ENCODE measurements at places on chromosomes 13 and 19.

DNA sequence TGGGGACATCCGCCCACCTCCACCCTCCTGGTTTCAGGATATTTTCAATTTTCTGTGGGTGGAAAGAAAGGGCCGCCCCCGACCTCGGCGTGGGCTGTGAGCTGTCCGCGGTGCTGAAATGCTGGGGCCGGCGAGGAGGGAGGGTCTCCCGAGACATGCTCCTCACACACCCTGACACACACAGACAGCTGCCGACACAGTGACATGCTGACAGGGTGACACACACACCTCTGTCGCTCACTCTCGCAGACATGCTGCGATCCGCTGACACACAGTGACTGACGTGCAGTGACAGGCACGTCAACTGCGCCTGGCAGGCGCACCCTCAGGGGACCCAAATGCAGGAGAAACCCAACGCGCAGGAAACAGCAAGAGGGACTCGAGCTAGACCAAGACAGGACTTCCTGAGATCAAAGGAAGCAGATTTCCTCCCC is 25.1 kb upstream of the MEIS3 start:
- no peak overlapping the region for H3K27ac ChIP-seq
- DNase-seq = peak; percentile 64
- no peaks in the 10 kb centered on the region for H3K27me3 ChIP-seq
- H3K36me3 ChIP-seq = no peaks in the 10 kb centered on the region

- no peaks in the 10 kb centered on the region for H3K36me3 ChIP-seq
- no peak overlapping the region for H3K4me3 ChIP-seq
- no peak overlapping the region for H3K27ac ChIP-seq
- H3K4me1 ChIP-seq = no peaks in the 10 kb centered on the region
- no peak for DNase-seq
These were observed 113.1 kb downstream of the PCDH9 start for GRCh38 chr13:67117010-67117550.

DNA sequence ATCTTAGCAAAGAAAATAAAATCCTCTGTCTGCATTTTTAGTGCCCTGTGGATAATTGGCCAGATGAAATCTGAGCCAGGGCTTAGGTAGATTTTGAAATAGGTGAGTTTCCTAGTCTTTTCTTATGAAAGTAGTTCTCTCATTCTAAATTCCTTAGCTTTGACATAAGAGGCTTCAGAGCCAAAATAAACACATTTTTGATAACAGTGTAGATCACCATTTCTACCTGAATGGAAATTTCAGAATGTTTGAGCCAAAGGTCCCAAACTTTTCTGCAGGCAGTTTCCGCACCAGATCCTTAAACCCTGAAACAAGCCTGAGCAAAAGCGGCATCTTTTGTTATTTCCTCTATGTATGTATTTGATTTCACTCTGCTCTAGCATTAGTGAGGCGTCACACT is 551.2 kb downstream of the EFNB2 start:
- no peak for DNase-seq
- H3K4me1 ChIP-seq = no peaks in the 10 kb centered on the region
- no peak overlapping the region for H3K4me3 ChIP-seq
- no peaks in the 10 kb centered on the region for H3K36me3 ChIP-seq
- no peak overlapping the region for H3K27ac ChIP-seq
- H3K27me3 ChIP-seq = no peaks in the 10 kb centered on the region

GRCh38 chr19:47713046-47714021 is at the start of gene EHD2:
Gene EHD2, plus strand, starts transcription at chr19:47713422. Its CDS starts 3,191 bp downstream, at chr19:47716613.
- DNase-seq = peak; percentile 64
- no peaks in the 10 kb centered on the region for H3K27me3 ChIP-seq
- peak within 1 kb of the TSS; percentile 84 for H3K4me3 ChIP-seq
- no peak within 1 kb of the TSS for H3K27ac ChIP-seq
- H3K4me1 ChIP-seq = no peaks in the 10 kb centered on the region

DNA sequence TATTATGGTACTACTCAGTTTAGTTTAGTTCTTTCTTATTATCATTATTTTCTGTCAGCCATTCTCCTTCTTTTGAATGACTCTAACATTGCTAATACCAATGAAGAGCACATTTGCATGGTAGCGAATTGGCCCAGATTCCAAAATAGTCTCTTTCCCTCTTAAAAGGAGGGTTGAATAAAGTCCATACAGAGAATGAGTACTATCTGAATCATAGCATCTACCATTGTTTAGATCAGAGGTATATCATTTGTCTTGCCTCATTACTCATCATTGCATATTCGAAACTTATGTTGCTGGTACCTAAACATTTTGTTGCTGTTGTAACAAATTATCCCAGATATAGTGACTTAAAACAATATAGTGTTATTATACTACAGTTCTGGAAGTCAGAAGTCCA is 1235.3 kb upstream of the ATXN8OS start:
- H3K4me1 ChIP-seq = no peaks in the 10 kb centered on the region
- no peak overlapping the region for H3K4me3 ChIP-seq
- DNase-seq = no peak

- H3K4me3 ChIP-seq = no peak overlapping the region
- H3K4me1 ChIP-seq = no peaks in the 10 kb centered on the region
- H3K36me3 ChIP-seq = peaks cover 4% of the 10 kb centered on the region
- no peaks in the 10 kb centered on the region for H3K27me3 ChIP-seq
These were observed 4.8 kb downstream of the ZBTB7A start for GRCh38 chr19:4061683-4062418.

GRCh38 chr13:100613031-100613430 is 24.4 kb upstream of the GGACT start:
- H3K27ac ChIP-seq = no peak overlapping the region
- H3K27me3 ChIP-seq = no peaks in the 10 kb centered on the region
- DNase-seq = no peak
- no peaks in the 10 kb centered on the region for H3K4me1 ChIP-seq
- no peak overlapping the region for H3K4me3 ChIP-seq

DNA sequence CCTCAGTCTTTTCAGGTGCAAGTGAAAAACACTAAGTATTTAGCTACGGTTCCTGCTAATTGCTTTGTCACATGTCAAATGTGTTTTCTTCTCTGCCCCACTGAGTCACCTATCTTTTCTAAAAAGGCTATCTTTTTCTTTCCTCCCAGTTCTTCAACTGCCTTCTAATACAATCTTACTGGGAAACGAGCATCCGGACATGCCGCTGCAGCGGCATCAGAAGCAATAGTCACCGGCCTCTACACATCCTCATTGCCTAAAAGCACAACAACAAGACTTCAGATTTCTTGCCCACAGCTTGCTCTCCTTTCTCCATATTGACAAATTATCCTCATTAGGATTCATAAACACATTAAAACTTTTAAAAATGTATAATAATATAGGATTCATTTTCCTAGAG is 1.2 kb downstream of the PCDH9 start:
- no peak overlapping the region for H3K4me3 ChIP-seq
- no peaks in the 10 kb centered on the region for H3K27me3 ChIP-seq
- no peaks in the 10 kb centered on the region for H3K36me3 ChIP-seq
- DNase-seq = no peak
- H3K4me1 ChIP-seq = no peaks in the 10 kb centered on the region
- H3K27ac ChIP-seq = no peak overlapping the region

DNA sequence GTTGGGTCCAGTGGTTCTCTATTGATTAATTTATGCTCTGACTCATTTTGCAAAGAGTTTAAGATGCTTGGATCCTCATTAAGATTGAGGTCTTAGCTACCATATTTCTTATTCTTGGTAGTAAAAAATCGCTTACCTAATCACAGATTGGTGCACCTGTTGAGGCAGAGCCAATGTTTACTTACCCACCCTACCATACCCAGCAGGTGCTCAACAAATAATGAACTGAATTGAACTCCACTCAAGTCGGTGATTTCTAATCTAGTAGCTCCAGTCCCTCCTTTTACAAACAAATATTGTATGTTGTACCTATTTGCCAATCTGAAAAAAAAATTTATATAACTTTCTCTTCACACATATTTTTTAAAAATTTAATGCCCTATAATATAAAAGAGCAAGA is 361.0 kb downstream of the FGF14 start:
- DNase-seq = no peak
- H3K36me3 ChIP-seq = no peaks in the 10 kb centered on the region
- no peaks in the 10 kb centered on the region for H3K27me3 ChIP-seq
- no peaks in the 10 kb centered on the region for H3K4me1 ChIP-seq
- no peak overlapping the region for H3K27ac ChIP-seq
- H3K4me3 ChIP-seq = no peak overlapping the region

All from H9 (cell line).